ENCODE measurements at places on chromosomes 3 and 15.
A peak's percentile ranks its signal among the peaks of the same experiment; 100 is the strongest.

DNA sequence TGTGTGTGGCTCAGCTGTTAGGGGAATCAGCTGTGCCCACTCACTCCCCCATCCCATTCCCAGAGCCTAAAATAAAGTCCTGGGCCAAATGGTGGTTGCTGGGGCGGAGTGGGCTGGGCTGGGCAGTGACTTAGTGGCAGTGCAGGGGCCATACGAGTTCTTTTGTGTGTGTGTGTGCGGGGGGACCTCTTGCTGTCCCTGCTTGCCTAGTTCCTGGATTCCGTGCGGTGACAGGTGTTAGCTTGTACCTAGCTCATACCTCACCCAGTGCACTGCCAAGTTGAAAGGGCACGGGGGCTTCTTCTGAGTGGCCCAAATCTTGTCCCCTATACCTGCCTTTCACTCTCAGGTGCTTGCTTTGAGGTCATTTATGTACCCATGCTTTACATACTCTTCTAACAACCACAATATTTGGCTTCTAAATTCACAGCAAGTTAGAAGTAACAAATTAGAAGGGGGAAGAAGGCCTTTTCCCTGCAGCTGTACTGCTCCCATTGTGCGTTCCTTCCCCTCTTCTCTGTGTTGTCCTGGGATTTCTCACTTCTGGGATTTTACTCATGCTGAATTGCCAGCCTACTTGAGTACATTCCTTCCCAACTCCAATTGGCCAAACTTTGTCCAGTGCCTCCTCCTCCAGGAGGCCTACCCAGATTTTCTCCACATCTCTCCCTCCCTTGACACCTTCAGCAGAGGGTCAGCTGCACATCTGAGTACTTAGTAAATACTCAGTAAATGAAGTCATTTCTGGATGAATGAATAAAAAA is 66.3 kb upstream of the POLG start:
- DNase-seq: no peak

DNA sequence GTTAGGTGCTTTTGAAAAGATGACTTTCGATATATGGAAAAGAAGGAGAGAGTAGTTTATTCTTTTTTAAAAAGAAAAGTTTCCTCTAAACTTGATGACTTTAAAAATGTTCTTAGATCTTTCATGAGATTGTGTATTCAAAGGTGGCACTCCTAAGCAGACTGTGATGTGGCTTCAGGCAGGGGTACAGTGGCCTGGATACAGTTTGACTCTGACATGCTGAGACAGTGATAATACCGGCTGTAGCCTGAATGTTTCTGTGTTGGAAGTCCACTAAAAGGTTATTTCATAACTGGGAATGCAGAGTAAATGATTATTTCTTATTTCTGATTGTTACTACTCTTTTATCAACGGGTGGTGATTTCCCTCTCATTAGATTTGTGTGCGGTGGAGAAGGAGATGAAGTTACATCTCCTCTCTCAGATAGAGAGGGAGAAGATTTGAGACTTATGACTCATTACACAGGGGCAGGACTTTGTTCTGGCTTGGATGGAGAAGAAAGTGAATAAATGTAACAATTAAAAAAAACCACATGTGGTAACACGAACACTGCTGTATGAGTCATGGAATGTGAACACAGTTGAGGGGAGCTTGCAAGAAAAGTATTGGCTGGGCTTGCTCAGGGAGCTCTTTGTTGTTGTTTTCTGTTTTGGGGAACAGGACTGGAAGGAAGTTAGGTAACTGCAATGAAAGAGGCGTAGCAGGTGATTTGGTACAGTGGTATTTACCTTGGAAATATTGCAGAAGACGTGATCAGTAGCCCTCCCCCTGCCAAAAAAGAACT is 21.6 kb downstream of the SPTSSB start:
- DNase-seq: peak; percentile 50

DNA sequence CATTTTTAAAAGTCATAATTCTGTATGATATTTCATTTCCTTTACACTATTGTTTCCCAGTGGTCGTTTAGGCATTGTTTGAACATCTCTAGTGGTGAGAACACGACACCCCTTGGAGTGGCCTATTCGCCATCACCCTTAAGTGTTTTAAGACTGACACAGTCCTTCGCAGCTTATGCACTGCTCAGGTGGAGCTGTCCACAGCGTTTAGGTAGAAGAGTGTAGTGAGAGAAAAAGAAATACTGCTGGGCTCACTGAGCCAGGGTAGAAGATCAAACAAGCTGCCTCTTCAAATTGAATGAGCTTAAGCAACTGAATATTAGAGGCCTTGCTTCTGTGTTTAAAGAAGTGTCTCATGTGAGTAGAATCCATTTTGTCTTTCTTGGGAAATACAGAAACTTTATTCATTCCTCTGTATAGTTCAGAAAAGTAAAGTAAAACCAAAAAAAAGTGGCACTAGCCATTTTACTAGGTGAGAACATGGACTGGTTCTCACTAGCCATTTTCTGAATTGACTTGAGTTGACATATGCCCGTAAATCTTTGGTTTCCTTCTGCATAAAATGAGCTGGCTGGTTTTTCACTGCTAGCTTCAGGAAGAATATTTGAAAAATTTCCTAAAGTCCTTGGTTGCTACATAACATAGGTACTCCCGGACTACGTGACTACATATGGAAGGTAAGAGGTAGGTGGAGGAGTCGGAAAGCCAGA is 155.9 kb downstream of the P3H2 start:
- no peak for DNase-seq

DNA sequence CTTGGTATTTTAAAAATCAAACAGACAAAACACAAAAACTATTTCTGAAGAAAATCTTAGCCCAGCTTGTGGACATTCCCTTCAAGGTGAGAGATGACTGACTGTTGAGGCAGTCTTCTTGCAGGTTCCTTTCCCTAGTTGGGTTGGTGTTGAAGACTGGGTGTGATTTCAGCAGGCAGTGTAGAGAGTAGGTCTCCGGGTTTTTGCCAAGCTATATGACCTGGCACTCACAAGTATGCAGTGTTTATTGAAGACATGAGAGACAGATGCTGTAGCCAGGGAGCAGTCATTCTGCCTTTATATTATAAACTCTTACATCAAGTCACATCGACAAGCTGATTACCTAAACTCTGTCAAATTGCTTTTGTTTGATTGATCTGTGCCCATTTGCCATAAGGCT is 17.5 kb downstream of the SENP8 start:
- no peak for DNase-seq

DNA sequence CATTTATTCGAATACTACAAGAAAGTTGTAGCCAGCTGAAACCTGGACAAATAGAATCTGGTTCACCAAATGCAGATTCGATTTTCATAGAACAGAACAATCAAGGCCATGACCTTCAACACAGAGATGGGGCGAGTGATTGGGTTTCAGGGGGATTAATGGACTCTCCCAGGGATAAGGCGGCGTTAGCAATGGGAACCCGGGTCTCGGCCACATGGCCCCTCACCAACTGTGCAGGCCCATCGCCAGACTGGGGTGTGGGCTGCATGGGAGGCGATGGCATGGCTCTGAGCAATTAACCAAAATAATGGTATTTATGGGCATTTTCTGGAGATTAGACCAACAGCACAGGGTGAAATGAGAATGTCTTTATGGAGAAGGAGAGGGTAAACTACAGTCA is 34.2 kb downstream of the VGLL4 start:
- no peak for DNase-seq

DNA sequence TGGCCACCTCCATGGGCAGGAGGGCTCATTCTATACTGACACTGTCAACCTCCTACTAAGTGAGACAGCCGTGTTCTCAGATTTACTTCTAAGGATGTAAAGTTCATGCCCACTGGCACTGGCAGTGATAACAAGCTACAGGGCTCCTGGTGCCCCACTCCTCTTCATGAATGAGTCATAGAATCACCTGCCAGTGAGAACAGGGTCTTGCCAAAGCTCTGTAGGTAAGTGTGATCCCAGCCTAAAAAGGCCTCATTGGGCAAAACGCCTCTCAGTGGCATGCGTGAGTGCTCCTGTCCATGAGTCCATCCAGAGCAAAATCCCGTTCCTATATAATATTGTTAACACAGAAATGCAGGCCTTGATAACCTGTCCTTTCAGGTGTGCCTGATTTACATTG is 17.4 kb downstream of the PXYLP1 start:
- DNase-seq: no peak

GRCh38 chr3:42043099-42043813 is 47.9 kb upstream of the TRAK1 start:
- no peak for DNase-seq

DNA sequence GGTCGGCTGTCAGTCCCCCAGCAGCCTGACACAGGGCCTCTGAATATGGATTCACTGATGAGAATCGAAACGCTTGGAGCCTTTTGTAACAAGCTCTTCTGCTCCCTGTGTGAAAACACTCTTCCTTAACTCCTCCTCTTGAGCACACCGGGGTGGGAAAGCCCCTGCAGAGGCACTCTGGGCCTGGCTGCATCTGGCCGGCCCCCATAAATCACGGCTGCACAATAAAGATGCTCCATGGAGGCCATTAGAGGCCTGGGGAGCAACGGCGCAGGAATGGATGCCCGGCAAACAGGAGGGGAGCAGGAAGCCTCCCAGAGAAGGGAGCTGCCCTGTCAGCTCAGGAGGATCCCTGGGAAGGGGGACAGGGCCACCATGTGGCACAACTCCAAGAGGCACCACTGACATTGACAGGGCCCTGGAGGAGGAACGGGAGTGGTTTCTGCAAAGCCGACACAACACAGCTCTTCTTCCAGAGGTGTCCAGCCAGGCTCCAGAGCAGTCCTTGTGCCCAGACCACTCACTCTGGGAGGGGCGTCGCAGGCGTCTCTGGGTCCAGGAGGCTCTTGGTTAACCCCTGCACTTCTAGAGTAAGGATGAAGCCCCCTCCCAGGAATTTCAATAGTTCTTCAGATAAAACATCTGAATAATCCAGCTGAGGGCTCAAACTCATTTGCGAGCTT is 509.3 kb upstream of the PPP2R3A start:
- no peak for DNase-seq

GRCh38 chr15:36803773-36804172 is 224.3 kb downstream of the CDIN1 start:
- DNase-seq: no peak

- DNase-seq: no peak
Observed at GRCh38 chr3:194129581-194130133, 6.3 kb upstream of the HES1 start.

GRCh38 chr3:106299300-106300098 is 430.7 kb upstream of the CBLB start:
- peak; percentile 62 for DNase-seq

- DNase-seq: no peak
Observed at GRCh38 chr3:24167429-24167828, 222.3 kb downstream of the NR1D2 start.

- no peak for DNase-seq
Observed at GRCh38 chr3:46489875-46490274, 7.9 kb upstream of the RTP3 start.

DNA sequence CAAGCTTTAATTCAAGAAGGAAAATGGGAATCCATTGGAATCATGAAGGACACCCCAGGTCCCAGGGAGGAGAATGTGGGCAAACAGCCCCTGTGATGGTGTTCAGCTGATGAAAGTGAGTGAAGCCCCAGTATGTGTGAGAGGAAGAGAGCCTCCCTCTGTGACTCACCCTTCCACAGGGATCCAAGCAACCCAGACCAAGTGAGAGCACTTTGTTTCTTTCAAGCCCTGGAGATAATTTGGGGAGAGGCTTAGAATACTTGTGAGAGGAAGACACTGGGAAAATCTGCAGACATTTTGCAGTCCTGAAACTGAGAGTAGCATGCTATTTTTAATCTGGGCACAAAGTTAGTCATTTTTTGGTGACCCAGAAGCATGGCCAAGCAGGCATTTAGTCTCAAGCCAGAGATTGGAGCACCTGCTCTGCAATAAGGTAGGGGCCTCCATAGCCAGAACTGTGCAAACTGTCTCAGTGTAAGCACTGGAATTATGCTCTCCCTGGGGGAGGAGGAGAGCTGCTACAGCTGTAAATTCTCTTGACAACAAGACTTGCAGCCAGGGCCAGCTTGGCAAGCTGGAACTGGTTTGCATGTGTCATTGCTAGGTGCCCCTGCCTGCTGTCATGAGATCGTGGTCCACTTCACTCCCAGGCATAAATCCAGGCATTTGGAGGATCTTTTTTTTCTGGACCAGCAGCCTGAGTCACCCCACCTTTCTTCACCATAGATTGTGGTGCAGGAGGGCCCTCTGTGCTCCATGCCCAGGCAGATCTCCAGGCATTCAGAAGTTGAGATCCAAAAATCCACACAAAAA is 537.8 kb upstream of the DPPA4 start:
- no peak for DNase-seq

GRCh38 chr3:40078590-40078989 is 230.9 kb upstream of the EIF1B start:
- no peak for DNase-seq

GRCh38 chr3:161219495-161219894 is 1.6 kb upstream of the NMD3 start:
- no peak for DNase-seq

DNA sequence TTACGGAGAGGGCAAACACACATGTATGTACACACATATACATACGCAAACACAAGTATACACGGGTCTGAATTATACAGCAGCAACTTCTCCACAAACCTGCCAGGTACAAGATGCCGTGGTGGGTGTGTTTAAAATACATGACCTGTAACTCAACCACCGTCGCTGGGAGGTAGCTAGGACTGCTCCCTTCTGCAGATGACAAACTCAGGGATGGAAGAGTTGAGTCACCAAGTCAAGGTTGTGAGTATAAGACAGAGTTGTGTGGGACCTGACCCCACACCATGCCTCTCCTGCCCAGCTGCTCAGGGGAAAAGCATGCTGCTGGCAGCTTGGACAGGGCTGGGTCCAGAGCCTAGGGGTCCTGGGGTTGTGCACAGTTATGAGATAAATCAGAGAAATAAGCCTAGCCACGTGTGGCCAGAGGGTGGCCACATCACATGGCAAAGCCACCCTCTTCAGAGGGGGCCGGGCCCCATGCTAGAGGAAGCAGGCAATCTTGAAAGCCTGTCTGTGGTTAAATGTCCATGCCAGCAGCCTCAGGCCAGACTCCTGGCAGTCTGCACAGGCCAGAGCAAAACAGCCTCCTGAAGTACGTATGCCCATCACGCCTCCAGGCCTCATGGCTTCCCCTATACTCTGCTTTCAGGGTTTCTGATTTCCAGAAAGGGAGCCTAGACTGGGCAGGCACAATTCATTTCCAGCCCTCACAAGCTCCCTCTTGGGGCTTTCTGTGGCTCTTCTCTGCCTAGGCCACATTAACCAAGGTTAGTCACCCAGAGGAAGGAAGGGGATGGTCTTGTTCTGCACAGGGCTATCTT is 107.7 kb upstream of the RPL32 start:
- peak; percentile 75 for DNase-seq

DNA sequence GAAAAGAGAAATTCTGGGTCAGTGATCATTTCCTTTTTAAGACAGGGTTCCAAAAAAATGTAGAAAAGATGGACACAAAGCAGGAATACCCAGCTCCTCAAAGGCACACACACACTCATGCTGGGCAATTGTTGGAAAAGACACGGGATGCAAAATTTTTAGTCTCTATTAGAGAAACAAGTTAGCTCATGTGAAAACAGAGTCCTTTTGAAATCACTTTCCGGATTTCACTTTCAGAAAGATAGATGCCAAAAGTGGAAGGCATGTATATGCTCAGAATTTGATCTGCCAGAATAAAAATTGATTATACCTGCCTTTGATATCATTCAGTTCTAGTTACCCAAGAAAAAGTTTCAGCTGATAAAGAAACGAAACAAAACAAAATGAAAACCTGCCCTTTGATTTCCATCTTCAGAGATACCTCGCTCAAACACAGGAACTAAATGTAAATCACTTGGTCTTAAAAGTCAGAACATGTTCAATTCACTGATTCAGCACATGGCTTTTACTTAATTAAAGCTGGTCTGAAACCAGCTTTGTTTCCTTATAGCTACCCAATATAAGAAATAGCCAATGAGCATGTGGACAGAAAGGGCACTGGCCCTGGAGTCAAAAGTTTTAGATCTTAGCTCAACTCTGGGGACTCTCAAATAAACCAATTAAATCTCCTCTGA is 52.8 kb downstream of the PLD1 start:
- no peak for DNase-seq

GRCh38 chr15:85837881-85838280 is 43.2 kb upstream of the KLHL25 start:
- DNase-seq: no peak
